ENCODE measurements at places on chromosomes 7 and 10. TPM values are rescaled to one million over a fixed set of nuclear protein-coding genes. Genes with fewer than 3 reads are reported as not detected.

Gene ZNF25
- total RNA-seq: 1.2 TPM

Gene NRP1
- total RNA-seq: 4.0 TPM

Gene RADIL
- total RNA-seq: 7.3 TPM

Gene MPP7
- total RNA-seq: not detected

Gene GRID2IP
- not detected for total RNA-seq

Gene FBXL13
- total RNA-seq: 1.7 TPM

Gene ELAPOR2
- 28.7 TPM for total RNA-seq

Gene GSDME
- 1.3 TPM for total RNA-seq

Gene LIPJ
- not detected for total RNA-seq

Gene GPR15LG
- total RNA-seq: not detected

Gene TMEM120A
- 18.2 TPM for total RNA-seq

Gene CCL24
- total RNA-seq: not detected

Gene CDC14C
- not detected for total RNA-seq

Gene ATAD1
- 25.2 TPM for total RNA-seq

Gene C10orf143
- not detected for total RNA-seq

Gene INSIG1
- 42.4 TPM for total RNA-seq

Gene NODAL
- not detected for total RNA-seq

Gene ASB10
- total RNA-seq: not detected

Gene C10orf90
- not detected for total RNA-seq

Gene CDHR1
- not detected for total RNA-seq

Gene FKBP9
- 89.2 TPM for total RNA-seq

Gene PLOD3
- 38.1 TPM for total RNA-seq

Gene ACTR3C
- 0.68 TPM for total RNA-seq

Gene VKORC1L1
- total RNA-seq: 7.9 TPM

Gene TMEM176B
- total RNA-seq: 1.8 TPM

Gene CYP2E1
- total RNA-seq: not detected

Gene OR2A14
- not detected for total RNA-seq

Gene GIMAP5
- not detected for total RNA-seq

Gene ADAP1
- total RNA-seq: 21.3 TPM

Gene CAPZA2
- total RNA-seq: 193 TPM

Measured in G401 (cell line).